ENCODE measurements at places on chromosomes 12 and 14. TPM values are rescaled to one million over a fixed set of nuclear protein-coding genes. Genes with fewer than 3 reads are reported as not detected.

The DEGS2 gene
- total RNA-seq = 0.29 TPM

The VRK1 gene
- 20.9 TPM for total RNA-seq

The TAS2R14 gene
- total RNA-seq = 7.2 TPM

The MMAB gene
- 34.4 TPM for total RNA-seq

The KCNA1 gene
- not detected for total RNA-seq

The TXNDC16 gene
- 11.5 TPM for total RNA-seq

The RNASE3 gene
- total RNA-seq = not detected

The BLTP3B gene
- total RNA-seq = 64.8 TPM

The SERPINA12 gene
- not detected for total RNA-seq

The NXPH4 gene
- 0.88 TPM for total RNA-seq

The FBXO33 gene
- 15.6 TPM for total RNA-seq

The GLIPR1L2 gene
- 0.36 TPM for total RNA-seq

The FGF6 gene
- total RNA-seq = not detected

The ADAM21 gene
- total RNA-seq = not detected

The POTEM gene
- not detected for total RNA-seq

The KLRC1 gene
- total RNA-seq = not detected

The GAS2L3 gene
- 33.3 TPM for total RNA-seq

The SLC10A1 gene
- not detected for total RNA-seq

The COX8C gene
- not detected for total RNA-seq

The BRAP gene
- 19.7 TPM for total RNA-seq

The GABARAPL1 gene
- total RNA-seq = 65.9 TPM

The ENDOU gene
- not detected for total RNA-seq
